NCI-H146 (cell line): ENCODE measurements at places on chromosomes 11 and 22.

- no peak for DNase-seq
Observed at GRCh38 chr11:111305162-111305802, 6.9 kb downstream of the POU2AF3 start.

- no peak for DNase-seq
Observed at GRCh38 chr22:26667140-26667539, 9.8 kb downstream of the MIAT start.

DNA sequence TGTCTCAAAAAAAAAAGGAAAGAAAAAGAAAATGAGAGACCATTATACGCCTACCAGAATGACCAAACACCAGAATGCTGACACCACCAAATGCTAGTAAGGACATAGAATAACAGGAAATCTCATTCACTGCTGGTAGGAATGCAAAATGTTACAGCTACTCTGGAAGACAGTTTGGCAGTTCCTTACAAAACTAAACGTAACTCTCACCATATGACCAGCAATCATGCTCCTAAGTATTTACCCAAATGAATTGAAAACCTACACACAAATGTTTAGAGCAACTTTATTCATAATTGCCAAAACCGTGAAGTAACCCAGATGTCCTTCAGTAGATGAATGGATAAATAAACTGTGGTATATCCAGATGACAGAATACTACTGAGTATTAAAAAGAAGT lies 7.2 kb downstream of the CHKA start:
- DNase-seq: no peak

DNA sequence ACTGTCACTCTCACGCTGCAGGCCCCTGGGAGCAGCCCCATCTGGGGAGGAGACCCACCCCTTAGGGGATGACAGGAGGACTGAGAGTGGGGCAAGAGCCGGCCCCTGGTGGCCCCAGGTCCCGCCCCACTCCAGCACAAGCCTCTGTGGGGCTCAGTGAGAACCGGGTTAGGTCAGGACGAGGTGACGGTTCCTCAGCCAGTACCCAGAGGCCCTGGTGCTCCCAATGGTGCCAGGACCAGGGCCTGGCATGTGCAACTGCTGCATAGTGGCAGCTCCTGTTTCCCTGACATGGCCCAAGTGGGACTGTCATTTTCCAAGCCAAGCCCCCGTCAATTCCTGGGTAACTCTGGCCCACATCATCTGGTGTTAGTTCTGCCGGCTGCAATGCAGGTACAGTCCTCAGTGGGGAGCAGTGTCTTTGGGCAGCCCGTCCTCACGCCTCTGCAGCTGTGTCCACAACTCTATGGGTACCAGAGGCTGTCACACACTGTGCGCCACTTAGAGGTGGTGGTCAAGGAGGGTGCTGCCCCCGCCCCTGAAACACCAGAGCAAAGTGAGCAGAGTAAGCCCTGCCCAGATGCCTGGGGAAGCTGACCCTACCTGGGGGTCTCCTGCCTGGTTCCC lies 15.9 kb downstream of the CHID1 start:
- no peak for DNase-seq

DNA sequence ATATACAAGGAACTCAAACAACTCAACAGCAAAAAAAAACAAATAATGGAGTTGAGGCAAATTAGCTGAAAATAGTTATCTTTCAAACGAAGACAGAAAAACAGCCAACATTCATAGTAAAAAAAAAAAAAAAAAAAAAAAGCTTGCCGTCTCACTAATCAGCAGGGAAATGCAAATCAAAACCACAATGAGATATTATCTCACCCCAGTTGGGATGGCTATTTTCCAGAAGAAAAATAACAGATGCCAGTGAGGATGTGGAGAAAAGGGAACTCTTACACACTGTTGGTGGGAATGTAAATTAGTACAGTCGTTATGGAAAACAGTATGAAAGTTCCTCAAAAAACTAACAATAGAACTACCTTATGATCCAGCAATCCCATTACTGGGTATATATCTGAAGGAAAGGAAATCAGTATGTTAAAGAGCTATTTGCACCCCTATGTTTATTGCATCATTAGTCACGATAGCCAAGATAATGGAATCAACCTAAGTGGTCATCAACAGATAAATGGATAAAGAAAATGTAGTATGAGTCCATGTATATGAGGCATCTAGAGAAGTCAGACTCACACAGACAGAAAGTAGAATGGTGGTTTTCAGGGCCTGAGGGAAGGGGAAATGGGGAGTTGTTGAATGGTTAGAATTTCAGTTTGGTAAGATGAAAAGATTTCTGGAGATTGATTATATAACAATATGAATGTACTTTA lies 56.0 kb downstream of the USP35 start:
- DNase-seq: no peak

DNA sequence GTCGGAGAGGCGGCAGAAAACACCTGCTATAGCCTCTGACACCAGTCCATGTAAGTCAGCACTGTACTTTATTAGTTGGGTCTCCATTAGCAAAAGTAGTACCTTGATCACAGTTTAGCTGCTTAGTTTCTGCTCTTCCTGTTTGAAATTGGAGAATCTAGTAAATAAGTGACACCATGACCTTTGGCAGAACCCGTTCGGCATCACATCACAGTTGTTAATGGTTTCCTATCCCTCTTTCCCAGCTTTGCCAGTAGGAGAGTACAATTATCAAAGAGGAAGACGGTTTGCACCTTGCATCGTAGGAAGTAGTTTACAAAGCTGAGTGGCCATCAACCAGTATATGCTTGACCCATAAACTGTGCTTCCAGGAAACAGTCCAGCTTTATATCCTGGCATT lies 101.8 kb downstream of the TRIM44 start:
- no peak for DNase-seq

- DNase-seq: no peak
Observed at GRCh38 chr22:24459911-24460310, 32.5 kb downstream of the ADORA2A start.

DNA sequence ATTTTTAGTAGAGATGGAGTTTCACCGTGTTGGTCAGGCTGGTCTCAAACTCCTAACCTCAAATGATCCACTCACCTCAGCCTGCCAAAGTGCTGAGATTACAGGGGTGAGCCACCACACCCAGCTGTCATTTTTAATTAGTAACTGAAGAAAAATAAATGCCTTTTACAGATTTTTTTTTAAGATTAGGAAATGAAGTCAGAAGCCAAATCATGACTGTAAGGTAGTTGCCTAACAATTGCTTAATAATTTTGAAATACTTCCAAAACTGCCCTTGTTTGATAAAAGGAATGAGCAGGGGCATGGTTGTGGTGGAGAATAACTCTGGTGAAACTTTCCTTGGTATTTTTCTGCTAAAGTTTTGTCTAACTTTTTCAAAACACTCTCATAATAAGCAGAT lies 98.9 kb upstream of the SLC5A12 start:
- no peak for DNase-seq

DNA sequence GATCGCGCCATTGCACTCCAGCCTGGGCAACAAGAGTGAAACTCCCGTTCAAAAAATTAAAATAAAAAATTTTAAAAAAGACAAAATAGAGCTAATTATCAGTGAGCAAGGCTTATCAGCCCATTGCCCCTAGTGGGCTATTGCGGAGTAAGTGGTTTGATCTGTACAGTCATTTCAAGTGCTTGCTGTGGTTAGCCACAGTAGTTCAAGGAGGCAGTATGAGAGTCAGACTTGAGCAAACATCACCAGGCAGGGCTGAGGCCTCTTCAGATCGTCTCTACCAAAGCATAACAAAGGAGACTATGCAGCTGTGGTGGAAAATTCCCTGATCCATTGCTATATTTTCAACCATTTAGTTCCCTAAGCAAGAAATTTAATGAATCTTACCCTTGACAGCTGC lies 4.3 kb upstream of the SBF2 start:
- DNase-seq: no peak

DNA sequence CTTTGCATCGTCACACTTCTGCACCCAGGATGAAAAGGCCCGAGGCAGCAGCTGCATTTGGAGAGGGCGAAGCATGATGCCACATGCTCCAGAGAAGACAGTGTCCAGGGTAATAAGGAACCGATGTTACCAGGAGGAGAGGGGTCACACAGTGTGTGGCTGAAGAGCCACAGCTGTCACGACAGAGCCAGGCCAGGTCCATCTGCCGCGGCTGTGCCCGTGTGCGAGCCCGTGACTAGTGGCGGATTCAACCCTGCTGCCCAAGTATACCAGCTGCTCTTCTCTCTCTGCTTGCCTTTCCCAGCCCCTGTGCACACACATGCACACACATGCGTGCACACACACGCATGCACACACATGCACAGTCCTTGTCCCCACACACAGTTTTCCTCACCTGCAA lies 1432.5 kb downstream of the BRD1 start:
- no peak for DNase-seq

DNA sequence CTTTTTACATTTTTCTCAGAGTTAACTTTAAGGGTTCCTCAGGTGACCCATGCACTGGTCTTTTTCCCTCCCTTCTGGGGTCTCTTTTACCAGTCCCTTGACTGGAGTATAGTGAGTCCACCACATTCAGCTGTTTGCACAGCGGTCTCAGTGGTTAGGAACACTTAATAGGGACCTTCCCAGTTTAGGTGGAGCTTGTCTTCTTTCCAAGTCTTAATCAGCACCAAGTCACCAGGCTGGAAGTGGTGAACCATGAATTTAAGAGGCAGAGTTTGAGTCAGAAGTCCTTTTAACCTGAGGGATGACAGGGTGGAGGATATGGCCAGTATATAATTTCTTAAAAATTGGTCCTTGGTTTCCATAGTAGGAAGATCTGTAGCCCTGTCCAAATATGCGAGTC lies 349.7 kb upstream of the MPPED2 start:
- no peak for DNase-seq

DNA sequence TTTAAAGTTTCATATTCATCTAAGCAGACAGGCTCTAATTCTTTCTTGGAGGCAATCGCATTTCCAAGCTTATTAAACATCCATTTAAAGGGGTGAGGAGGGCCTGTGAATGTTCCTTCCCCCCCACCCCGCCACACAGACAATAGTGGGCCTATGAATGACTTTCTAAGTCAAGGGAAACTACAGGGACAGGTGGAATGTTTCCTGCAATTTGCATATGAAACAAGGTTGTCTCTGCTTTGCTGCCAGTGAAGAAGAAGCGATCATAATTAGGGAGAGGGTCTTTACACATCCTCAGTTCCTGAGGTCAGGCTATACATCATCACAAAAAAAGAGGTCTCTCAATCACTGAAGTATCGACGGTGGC lies 127.9 kb upstream of the OPCML start:
- no peak for DNase-seq

DNA sequence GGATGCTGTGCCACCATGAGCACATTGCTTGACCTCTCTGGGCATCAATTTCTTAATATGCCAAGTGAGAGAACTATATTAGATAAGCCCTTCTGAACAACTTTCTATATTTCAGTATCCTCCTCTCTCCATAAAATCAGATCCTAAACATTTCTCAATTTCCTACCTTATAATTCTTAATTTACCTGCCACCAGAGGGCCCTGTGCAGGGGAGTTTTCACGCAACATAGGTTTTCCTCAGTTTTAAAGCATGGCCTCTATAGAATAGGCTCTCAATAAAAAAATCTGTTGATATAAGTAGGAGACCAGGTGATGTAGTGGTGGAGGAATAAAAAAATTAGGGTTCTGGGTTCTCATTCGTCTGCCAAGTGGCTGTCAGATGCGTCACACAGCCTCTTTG lies 83.7 kb upstream of the DBX1 start:
- no peak for DNase-seq

DNA sequence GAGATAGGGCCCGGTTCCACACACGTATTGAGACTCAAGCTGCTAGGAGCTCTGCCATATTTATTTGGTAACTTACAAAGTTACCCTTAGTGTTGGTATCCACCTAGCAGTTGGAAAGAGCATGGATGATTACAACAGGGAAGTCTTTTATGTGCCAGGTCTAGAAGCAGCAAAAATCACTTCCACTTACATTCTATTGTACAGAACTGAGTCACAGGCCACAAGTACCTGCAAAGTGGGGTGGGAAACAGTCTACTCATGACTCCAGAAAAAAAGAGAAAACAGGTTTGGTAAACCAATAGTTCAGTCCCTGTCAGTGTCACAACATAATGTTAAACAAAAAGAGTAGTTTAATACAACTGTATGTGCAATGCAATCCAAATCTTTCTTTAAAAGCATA lies 279.6 kb upstream of the PITPNB start:
- no peak for DNase-seq

- DNase-seq: no peak
Observed at GRCh38 chr11:14203321-14203720, 155.7 kb downstream of the RRAS2 start.

- DNase-seq: peak; percentile 71
Observed at GRCh38 chr11:64355078-64355940, 3.7 kb upstream of the RPS6KA4 start.

GRCh38 chr22:37282385-37282677 lies at the start of gene CYTH4:
TSS of gene CYTH4 (plus strand) at chr22:37282508. CDS start at chr22:37282570, 62 bp downstream.
- DNase-seq: no peak

- DNase-seq: no peak
Observed at GRCh38 chr22:37406441-37407235, 20.6 kb downstream of the ELFN2 start.

DNA sequence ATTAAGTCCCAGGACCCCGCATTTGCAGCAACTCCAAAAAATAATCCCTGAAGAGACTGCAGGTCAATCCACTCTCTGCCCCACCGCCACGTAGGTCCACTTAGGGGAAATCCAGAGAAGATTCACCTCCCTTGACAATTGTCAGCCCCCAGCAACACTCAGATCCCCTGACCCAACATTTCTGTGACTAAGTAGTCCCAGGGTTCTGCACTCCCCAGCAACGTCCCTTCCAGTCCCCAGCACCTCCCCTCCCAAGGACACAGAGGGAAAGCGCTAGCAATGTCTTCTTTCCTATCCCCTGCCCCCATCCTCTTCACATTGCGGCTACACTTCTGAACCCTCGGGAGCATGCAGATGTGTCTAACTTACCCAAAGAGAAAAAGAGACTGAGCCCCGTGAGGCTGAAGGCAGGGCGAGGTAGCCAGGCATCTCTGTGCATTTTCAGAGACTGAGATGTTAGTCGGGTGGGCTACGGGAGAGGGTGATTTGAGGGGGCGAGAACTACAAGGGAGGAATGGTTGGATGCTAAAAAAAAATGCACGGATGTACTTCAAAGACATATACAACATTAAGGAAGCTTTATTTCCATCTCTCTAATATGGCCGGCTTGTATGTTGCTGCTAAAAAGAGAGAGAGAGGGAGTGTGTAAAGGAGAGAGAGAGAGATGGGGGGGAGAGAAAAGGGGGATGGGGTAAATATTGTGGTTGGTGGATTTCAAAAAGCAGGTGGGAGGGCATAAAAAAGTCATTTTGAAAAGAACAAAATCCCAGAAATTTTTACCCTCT lies at the start of gene SCN2B:
Gene SCN2B, minus strand, starts transcription at position 647 of the 785 bp plus-strand sequence. Its CDS starts 208 bp downstream, at position 439.
- DNase-seq: no peak

- peak; percentile 15 for DNase-seq
Observed at GRCh38 chr11:8694137-8694536, 11.5 kb downstream of the RPL27A start.

- DNase-seq: no peak
Observed at GRCh38 chr11:75389925-75390324, 9.4 kb upstream of the RPS3 start.

GRCh38 chr11:9774591-9775397 lies 110.9 kb downstream of the SWAP70 start:
- no peak for DNase-seq
